ENCODE measurements at places on chromosomes 1 and 21. TPM values are rescaled to one million over a fixed set of nuclear protein-coding genes. Genes with fewer than 3 reads are reported as not detected.

DNA sequence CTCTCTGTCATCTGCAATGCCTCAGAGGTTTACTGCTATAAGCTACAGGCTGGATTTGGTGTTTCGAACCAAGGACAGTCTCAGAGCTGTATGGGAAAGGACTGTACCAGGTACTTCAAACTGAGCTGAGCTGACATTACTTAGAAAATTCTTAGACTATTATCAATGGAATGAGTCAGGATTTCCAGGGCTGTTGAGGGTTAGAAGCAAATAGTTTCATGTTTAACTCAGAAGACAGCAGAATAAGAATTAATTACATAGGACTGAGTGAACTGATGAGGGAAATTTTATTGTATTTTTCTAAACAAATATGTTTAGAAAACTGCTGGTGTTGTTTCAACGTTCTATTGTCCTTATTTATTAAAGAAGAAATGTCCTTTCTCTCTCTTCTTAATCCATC, 74.3 kb upstream of the CAPZB start:
- DNase-seq = no peak

DNA sequence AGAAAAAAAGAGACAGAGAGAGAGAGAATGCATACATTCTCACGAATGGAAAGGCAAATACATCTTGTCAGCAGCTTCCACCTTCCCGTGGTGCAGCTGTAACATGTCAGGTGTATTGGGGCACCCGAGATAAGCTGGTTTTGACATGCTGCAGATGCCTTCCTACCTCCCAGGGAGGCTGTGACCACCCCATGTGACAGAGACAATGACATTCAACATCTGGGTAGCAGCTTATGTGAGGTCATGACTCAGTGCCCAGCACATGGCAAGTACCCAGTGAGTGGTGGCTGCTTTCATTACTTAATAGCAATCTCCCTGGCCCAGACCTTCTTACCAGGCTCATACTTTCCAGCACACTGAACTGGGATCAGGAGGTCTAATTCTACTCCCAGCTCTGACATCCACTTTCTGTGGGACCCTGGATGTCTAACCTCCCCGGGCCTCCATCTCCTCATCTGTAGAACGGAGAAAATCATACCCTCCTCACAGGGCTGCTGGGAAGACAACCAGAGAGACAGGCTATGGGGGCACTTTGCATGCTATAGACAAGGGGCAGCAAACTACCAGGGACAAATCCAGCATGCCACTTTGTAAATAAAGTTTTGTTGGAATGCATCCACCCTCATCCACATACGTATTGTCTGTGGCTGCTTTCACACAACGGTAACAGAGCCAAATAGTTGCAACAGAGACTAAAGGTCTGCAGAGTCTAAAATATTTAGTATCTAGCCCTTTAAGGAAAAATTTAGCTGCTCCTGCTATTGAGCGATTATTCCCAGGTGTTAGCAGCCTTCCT, 38.5 kb upstream of the ZBTB40 start:
- DNase-seq = no peak

DNA sequence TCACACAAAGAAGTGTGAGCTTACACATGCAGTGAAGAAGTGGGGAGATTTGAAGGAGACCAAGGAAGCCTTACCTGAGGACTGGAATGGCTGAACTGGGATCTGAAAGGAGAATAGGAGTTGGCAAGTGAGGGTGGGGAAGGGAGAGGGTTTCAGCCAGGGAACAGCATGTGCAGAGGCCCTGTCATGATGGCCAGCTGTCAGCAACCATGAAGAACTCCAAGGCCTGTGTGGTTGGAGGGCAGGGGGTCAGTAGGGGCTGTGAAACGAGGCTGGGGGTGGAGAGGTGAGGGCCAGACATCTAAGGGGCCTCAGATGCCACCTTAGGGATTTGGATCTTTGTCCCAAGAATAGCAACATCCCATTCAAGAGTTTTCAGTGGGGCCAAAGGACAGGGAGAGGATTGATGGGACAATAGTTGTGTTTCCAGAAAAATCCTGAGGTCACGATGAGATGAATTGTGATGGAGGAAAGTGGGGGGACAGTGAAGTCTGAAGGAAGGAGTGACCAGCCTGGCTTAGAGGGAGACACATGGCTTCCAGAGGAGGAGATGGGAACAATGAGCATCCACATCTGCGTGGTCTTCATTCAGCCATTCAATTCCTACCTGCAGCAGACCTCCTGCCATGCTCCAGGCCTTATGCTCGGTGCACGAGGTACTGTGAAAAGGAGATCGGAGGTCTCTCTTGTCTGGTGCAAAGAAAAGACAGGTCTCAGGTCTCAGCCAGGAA, 187.6 kb downstream of the MATN1 start:
- DNase-seq = no peak

GRCh38 chr1:195763907-195764374, 844.3 kb downstream of the KCNT2 start:
- no peak for DNase-seq

GRCh38 chr1:184882957-184883815, 91.1 kb downstream of the NIBAN1 start:
- DNase-seq = peak; percentile 16

DNA sequence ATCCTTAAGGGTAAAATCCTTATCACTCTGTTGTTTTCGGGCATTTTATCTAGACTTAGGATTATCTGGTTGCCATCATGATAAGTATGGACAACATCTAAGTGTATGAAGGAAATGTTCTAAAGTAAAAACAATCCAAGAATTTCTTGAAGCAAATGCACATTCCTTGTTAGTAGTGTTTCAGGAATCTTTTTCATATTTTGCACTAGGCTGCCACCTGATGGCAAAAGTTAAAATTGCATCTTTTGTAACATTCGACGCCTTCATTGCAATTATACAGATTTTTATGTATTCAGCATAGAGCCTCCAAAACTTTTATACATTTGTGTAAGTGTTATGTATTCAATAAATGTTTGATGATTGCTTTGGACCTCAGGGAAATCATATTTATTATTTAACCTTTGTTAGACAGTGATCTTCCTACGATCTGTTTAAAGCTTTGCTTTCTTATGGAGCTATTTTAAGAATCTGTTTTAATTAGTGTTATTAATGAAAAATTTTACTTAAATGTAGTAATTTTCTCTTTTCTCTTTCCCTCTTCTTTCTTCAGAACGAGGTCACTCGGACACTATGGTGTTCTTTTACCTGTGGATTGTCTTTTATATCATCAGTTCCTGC, 49.4 kb upstream of the KIAA1614 start:
- peak; percentile 47 for DNase-seq

DNA sequence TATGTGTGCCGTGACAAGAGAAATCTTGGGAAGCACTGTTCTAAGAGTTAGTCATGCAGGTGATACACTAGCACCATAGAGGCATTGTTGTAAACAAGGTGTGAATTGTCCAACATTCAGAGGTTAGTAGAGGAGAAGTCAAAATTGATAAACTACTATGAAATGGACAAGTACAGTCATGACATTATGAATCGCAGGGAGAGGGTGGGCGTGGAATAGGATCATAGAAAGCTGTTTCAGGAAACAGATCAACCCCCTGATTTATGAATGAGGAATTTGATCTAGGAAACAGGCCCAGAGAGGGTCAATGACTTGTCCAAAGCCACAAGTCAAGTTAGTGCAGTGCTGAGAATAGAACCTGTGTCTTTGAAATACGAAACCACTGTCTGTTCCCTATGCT, 58.5 kb upstream of the LAX1 start:
- DNase-seq = no peak

GRCh38 chr1:65694126-65694525, 98.6 kb upstream of the PDE4B start:
- no peak for DNase-seq

GRCh38 chr1:239575113-239575512, 188.7 kb downstream of the CHRM3 start:
- DNase-seq = no peak

DNA sequence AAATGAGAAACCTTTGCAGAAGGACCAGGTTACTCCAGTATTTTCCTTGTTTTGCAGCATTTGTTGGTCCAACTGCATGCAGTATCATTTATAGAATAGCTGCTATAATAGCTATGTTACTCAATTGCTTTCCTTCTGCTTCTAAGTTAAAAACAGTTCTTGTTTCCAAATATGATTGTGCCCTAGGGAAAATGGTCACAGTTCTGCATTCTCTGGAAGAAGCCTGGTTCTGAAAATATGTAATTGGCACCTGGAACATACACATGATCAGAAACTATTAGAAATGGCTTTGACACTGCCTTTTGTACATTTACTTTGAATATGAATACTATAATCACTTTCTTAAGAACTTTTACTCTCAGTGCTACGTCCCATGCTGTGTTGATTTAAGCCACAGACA, 33.6 kb downstream of the HENMT1 start:
- DNase-seq = no peak

DNA sequence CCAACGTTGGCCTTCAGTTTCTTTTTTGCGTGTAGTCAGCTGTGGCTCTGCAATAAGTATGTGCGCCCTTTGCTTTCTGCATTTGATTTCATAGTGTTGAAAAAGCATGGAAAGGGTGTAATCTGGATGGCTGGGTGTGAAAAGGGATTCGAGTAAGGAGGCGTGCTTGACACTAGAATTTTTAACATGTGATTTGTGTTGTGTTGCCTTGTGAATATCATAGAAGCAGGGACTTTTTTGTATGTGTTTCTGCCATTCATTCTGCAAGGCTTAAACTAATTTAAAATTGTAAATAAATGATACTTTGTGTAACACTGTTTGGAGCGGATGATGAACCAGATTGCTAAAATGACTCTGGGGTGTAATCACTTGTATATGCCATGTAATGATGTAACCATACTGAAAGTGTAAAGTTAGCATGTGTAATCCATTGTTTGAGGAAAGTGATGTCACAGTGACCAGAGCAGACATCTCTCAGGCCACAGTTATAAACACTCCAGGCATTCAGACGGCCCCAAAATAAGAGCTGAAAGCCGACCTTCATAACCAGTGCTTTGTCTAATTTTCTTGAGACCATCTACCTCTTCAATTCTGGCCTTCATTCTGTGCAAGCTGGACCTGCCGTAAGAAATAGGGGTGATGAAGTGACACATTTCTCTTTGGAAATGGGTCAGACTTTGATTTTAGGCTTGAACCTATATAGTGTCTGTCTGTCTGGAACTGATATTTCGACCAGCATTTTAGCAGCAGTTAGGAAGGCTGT, 618 bp downstream of the SH3BGR start:
- no peak for DNase-seq

The OXCT2 gene
- polyA plus RNA-seq = 0.75 TPM

The EIF4G3 gene
- polyA plus RNA-seq = 34.2 TPM

The OR2T2 gene
- not detected for polyA plus RNA-seq

The SLAMF8 gene
- polyA plus RNA-seq = 5.7 TPM

The ADCY10 gene
- not detected for polyA plus RNA-seq

The PDE9A gene
- 0.05 TPM for polyA plus RNA-seq

The CORT gene
- not detected for polyA plus RNA-seq

The OR6K3 gene
- polyA plus RNA-seq = not detected

The NKAIN1 gene
- polyA plus RNA-seq = not detected

Data from CD14-positive monocyte (primary cell).